Hepatocyte (in vitro differentiated cells): ENCODE measurements at places on chromosomes 7 and 10. TPM values are rescaled to one million over a fixed set of nuclear protein-coding genes. Genes with fewer than 3 reads are reported as not detected.

The MBL2 gene
- polyA plus RNA-seq = 0.04 and 0.21 TPM in 2 replicates

The CDHR3 gene
- polyA plus RNA-seq = 5.1 and 6.9 TPM in 2 replicates

DNA sequence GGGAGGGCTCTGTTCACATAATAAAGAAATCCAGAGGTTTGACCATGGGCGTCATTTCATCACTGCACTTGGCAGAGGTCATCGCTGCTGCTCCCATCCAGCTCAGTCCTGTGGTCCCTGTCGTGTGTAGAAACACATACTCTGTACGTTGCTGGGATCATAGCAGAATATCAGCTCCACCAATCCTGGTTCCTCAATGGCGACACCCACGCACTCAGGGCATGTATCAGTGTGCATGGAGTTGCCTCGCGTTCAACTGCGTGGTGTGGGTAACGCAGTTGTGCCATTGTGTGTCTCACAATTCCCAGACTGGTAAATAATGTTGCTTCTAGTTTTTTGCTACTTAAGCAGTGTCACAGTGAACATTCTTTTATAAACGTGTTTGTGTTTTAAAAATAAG is 111.1 kb downstream of the LHPP start:
- no peak overlapping the region for H3K4me3 ChIP-seq
- no peaks in the 10 kb centered on the region for H3K27me3 ChIP-seq
- H3K36me3 ChIP-seq = no peaks in the 10 kb centered on the region
- DNase-seq = no peak
- no peak overlapping the region for H3K27ac ChIP-seq
- H3K4me1 ChIP-seq = no peaks in the 10 kb centered on the region

GRCh38 chr10:120993089-120993488 is 141.9 kb downstream of the WDR11 start:
- H3K4me3 ChIP-seq = no peak overlapping the region
- H3K4me1 ChIP-seq = peaks cover 6% of the 10 kb centered on the region
- no peaks in the 10 kb centered on the region for H3K36me3 ChIP-seq
- H3K27ac ChIP-seq = no peak overlapping the region

- H3K36me3 ChIP-seq = no peaks in the 10 kb centered on the region
- H3K4me1 ChIP-seq = peaks cover 8% of the 10 kb centered on the region
- no peak overlapping the region for H3K4me3 ChIP-seq
- no peak overlapping the region for H3K27ac ChIP-seq
- no peaks in the 10 kb centered on the region for H3K27me3 ChIP-seq
- DNase-seq = no peak
Measured at GRCh38 chr7:14687241-14687640, 215.3 kb downstream of the DGKB start.

GRCh38 chr7:138853448-138853847 is 55.5 kb upstream of the ATP6V0A4 start:
- DNase-seq = no peak
- H3K4me3 ChIP-seq = no peak overlapping the region
- H3K4me1 ChIP-seq = no peaks in the 10 kb centered on the region
- H3K27ac ChIP-seq = no peak overlapping the region
